Smooth muscle cell of trachea (primary cell): ENCODE measurements at places on chromosomes 6 and 20. TPM values are rescaled to one million over a fixed set of nuclear protein-coding genes. Genes with fewer than 3 reads are reported as not detected.

Gene SCRT2
- not detected in 2 replicates for total RNA-seq

Gene KIF25
- total RNA-seq = not detected in 2 replicates

Gene APOM
- total RNA-seq = 1.0 and 1.3 TPM in 2 replicates

Gene SLC17A2
- not detected in 2 replicates for total RNA-seq

Gene MUC21
- total RNA-seq = not detected in 2 replicates

Gene ADGB
- not detected in 2 replicates for total RNA-seq

Gene TGM3
- under 0.01 TPM in 1 of 2 replicates, not detected in the other for total RNA-seq

Gene EPPIN
- not detected in 2 replicates for total RNA-seq

Gene ENPP4
- total RNA-seq = 0.50 and 1.0 TPM in 2 replicates

Gene PGC
- not detected in 2 replicates for total RNA-seq

Gene LY6G6D
- not detected in 2 replicates for total RNA-seq

Gene HDGFL1
- total RNA-seq = not detected in 2 replicates

Gene LRRC1
- 3.6 and 5.0 TPM in 2 replicates for total RNA-seq

Gene TMC2
- total RNA-seq = not detected in 2 replicates

Gene DDX39B
- 332 and 492 TPM in 2 replicates for total RNA-seq

Gene GTPBP2
- 61.5 and 67.6 TPM in 2 replicates for total RNA-seq

Gene ACTL10
- total RNA-seq = 3.0 and 3.3 TPM in 2 replicates

Gene F13A1
- not detected in 2 replicates for total RNA-seq

Gene C4A
- total RNA-seq = 4.1 and 11.6 TPM in 2 replicates

Gene DLK2
- 0.66 TPM in 1 of 2 replicates, not detected in the other for total RNA-seq

Gene BTN1A1
- not detected in 2 replicates for total RNA-seq

Gene CRISP2
- not detected in 2 replicates for total RNA-seq

Gene TOP1
- total RNA-seq = 18.9 and 33.0 TPM in 2 replicates
